Cortex of kidney (tissue), 1 donor: ENCODE measurements at places on chromosomes 3 and 15.

- no peak for DNase-seq
These were observed 60.7 kb downstream of the ZNF621 start for GRCh38 chr3:40585381-40586016.

DNA sequence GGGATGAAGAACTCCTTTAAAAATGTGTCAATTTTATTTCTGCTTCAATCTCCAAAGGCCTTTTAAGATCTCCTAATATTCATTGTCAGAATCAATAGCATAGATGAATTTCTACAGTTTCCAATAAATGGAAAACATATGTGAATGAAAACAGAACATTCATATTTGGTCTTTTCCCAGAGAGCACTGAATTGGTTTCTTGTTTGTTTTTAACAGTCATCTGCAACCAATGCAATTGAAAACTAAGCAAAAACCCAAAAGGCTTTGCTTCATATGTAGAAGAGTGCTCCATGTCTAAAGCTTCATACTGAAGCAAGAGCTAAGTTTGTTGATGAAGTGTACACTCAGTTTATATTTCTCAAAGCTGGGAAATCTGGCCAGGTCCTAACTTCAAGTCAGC lies 426.5 kb upstream of the CDIN1 start:
- DNase-seq, result no peak

DNA sequence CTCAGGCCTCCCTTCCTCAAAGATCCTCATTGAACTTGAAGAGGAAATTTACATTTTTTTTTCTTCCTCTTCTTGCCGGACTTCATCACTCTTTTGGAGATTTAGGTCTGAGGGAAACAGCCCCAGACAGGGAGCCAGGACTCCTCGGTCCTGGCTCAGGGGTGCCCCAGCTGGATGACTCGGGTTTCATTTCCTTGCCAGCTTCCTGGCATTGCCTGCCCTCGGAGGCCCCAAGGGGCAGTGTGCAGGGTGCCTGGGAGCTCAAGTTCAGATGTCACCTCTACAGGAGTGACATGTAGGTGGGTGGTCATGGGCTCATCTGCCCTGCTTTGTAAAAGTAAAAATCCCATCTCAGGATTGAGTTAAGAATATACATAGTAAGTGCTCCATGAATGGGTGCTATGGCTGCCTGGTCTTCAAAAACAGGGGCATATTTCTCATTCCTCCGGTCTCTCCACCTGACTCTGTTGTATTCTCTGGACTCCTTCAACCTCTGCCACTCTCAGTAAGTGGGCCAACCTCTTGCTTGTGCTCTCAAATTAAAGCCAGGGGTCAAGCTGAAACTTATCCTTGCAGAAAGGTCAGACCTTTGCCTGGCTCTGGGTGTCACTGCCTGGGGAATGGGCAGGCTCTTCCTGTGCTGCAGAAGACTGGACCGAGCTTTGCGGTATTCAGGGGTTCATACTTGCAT lies 51.8 kb downstream of the SMAD6 start:
- DNase-seq, result no peak

DNA sequence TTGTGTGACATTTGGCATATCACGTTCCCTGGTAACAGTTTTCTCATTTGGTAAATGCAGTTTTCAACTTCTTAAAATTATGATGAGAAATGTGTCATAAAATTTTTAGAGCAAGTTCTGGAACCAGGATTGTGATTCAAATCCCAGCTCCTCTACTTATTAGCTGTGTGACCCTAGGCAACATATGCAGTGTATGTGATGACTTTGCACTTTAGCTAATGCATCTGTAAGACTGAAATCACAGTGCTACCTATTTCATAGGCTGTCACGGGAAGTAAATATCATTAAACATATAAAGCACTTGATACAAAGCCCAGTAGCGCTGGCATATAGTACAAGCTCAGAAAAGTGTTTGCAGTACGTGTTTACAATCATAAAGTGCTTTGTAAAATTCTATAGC lies 419.4 kb downstream of the GRM7 start:
- no peak for DNase-seq
